NCI-H82 (cell line): ENCODE measurements at places on chromosomes 1 and 21.

GRCh38 chr1:235892202-235892601, 25.5 kb upstream of the LYST start:
- no peak for DNase-seq

GRCh38 chr1:204670152-204670927, 15.2 kb downstream of the LRRN2 start:
- DNase-seq = no peak

DNA sequence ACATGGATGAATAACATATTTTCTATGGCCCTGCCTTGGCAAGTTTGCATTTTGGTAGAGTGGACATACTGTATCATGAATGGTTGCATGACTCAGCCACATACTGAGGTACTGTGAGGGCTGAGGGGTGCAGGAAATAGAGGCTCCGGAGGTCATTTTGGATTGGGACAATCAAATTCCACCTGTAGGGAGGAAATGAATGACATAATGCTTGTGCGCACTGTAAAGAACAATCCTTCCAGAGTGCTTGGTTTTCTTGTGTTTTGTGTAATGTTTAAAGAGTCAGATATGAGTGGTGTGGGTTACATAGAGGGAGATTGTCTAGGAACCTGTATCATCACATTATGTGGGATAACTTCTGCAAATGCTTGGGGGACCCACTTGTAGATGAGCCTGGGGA, 329.9 kb upstream of the PROX1 start:
- no peak for DNase-seq

- DNase-seq = no peak
These were observed 235.0 kb upstream of the NFIA start for GRCh38 chr1:60847391-60847790.

- no peak for DNase-seq
These were observed 512.2 kb downstream of the LTN1 start for GRCh38 chr21:28480470-28480869.

DNA sequence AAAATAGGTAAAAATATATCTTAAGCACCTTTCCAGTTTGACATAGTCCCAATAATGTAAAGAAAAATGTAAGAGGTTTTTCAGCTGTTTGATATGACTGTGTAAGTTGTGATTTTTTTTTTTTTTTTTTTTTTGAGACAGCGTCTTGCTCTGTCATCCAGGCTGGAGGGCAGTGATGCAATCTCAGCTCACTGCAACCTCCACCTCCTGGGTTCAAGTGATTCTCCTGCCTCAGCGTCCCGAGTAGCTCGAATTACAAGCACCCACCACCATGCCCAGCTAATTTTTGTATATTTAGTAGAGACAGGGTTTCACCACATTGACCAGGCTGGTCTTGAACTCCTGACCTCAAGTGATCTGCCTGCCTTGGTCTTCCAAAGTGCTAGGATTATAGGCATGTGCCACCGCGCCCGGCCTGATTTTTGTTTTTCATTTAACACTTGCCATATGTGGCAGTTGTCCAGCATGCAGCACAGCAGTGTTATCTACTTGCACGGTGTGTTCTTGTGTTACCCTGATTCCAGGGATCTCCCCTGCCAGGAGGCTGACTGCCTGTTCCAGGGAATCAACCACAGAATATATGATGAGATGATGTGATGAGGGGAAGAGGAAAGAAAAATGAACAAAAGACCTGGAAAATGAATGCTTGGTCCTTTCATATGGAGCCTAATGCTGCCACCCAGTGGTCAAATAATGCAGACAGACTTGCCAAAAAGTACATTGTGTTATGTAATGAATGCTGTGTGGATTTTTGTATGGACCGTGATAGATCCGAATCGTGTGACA, 79.0 kb downstream of the RAVER2 start:
- DNase-seq = peak; percentile 87

GRCh38 chr1:119160409-119160808, 20.0 kb upstream of the WARS2 start:
- DNase-seq = no peak

DNA sequence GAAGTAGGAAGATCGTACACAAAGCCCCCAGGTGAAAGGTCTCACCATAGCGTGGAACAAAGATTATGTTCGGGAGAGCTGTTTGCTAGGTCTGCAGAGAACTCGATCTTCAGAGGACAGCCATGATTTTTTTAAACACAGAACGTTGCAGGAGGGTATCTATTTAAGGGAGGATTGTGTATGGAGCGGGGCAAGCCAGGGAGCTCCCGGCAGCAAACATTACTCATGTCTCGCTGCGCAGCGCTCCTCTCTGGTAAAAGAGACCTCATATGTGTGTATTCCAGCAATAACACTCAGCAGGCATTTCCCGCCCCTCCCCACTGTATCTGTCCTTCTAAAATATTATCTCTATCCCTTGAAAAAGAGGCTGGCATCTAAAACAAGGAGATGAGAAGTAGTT, 2.7 kb downstream of the GLIS1 start:
- DNase-seq = no peak
